Activated T-cell treated with anti-CD3 and anti-CD28 coated beads for 4 hours (primary cell): ENCODE measurements at places on chromosomes 3 and 15.

DNA sequence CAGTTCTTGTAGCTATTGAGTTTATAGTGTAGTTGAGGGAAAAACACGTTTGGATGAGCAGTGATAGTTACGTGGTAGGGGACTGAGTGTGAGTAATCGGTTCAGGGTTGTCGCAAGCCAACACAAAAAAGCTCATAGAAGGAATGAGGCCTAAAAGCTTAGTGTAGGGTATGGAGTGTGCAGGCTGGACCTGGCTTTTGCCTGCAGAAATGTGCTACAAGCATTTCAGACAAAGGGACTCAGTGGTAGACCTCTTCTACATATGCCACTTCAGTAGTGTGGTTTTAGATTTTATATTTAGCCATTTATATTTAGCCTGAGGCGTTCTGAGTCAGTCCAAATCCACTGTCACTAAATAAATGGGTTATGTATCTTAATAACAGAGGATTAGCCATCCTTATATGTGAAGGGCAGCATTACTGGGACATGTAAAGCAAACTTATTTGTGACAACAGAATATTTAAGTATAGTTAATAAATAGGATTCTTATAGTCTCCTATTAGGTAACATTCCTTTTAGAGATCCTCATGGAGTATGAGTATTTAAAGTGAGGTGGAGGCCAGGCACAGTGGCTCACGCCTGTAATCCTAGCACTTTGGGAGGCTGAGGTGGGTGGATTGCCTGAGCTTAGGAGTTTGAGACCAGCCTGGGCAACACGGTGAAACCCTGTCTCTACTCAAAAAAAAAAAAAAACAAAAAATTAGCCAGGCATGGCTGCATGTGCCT, 21.8 kb downstream of the ATP2C1 start:
- no peak for DNase-seq

DNA sequence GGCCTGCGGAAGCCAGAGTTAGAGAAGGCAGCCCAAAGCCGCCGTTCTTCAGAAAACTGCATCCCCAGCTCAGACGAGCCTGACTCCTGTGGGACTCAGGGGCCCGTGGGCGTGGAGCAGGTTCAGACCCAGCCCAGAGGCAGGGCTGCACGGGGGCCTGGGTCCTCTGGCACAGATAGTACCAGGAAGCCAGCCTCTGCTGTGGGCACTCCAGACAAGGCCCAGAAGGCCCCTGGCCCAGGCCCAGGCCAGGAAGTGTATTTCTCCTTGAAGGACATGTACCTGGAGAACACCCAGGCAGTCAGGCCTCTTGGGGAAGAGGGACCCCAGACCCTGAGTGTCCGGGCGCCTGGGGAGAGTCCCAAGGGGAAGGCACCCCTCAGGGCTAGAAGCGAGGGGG, 23.1 kb downstream of the ALPK3 start:
- no peak for DNase-seq

DNA sequence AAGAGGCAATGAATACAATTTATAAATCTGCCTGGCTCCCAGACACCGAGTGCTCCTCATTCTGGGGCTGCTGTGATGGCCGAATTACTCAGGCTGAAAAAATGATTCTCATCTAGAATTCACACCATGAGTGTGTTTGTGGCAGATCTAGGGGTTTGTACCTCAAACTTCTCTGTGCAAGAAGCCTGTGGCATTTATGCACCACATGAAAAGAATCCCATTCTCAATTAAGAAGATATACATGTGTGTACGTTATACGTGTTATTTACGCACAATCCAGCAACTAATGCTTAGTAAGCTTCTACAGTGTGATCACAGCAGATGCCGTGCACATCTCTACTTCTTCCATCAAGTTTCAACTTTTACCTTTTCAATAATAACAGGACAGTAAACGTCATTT, 476.8 kb downstream of the SHQ1 start:
- no peak for DNase-seq

DNA sequence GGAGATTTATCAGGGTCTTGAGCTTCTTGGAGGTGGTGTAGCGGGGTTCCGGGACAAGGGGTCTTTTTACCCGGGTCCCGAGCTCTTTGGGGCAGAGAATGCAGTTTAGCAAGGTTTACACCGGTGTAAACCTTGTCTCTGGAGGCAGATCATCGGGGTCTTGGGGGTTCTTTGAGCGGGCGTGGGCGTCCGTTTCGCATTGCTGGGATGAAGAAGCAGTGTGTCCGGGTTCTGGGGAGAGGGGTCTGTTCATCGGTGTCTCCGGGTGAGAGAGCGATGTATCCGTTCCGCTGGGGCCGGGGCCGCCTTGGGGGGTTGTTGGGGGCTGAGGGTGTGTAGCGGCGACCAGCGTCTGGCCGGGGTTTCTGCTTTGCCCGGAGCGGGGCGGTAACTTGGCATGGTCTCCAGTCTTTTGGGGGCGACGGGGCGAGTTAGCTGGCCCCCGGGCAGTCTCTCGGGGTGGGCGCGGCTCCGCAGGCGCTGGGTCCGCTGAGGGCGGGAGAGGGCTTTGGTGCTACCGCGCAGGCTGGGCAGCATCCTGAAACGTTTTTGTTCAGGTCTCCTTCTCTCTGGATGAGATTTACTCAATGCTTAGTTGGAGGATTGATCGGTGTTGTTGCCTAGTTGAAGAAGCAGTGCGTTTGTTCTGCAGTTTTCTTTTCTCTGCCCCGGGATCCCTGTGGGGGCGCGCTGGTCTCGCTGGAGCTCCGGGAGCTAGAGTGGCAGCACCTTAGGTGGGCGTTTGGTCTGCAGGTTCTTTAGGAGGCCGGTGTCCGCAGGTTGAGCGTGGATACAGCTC, 843 bp downstream of the GLCE start:
- peak; percentile 1 for DNase-seq

GRCh38 chr3:144590854-144591253, 619.2 kb downstream of the DIPK2A start:
- no peak for DNase-seq

- DNase-seq: no peak
Observed at GRCh38 chr3:58609990-58610389, 32.8 kb upstream of the FAM107A start.

- no peak for DNase-seq
Observed at GRCh38 chr3:67415511-67415910, 238.9 kb downstream of the SUCLG2 start.

- DNase-seq: no peak
Observed at GRCh38 chr3:162629372-162629771, 1132.8 kb downstream of the OTOL1 start.

GRCh38 chr3:134357914-134358811, 16.1 kb downstream of the AMOTL2 start:
- DNase-seq: no peak

- no peak for DNase-seq
Observed at GRCh38 chr3:157051055-157051454, 108.9 kb downstream of the CCNL1 start.

DNA sequence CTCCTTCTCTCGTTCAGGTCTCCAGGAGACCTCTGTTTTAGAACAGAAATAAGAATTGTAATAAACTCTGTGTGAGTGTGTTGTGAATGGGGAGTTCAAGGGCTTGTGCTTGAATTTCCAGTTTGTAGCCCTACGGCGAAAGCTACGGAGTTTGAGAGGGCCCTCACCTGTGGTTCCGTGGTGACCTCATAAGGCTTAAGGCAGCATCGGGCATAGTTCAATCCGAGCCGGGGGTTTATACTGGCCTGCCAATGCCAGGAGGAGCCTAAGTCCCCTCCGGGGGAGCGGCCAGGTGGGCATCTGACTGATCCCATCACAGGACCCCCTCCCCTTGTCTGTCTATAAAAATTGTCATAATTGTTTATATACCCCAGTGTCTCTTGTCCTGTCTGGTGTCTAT, 43.7 kb downstream of the ZBTB11 start:
- no peak for DNase-seq

DNA sequence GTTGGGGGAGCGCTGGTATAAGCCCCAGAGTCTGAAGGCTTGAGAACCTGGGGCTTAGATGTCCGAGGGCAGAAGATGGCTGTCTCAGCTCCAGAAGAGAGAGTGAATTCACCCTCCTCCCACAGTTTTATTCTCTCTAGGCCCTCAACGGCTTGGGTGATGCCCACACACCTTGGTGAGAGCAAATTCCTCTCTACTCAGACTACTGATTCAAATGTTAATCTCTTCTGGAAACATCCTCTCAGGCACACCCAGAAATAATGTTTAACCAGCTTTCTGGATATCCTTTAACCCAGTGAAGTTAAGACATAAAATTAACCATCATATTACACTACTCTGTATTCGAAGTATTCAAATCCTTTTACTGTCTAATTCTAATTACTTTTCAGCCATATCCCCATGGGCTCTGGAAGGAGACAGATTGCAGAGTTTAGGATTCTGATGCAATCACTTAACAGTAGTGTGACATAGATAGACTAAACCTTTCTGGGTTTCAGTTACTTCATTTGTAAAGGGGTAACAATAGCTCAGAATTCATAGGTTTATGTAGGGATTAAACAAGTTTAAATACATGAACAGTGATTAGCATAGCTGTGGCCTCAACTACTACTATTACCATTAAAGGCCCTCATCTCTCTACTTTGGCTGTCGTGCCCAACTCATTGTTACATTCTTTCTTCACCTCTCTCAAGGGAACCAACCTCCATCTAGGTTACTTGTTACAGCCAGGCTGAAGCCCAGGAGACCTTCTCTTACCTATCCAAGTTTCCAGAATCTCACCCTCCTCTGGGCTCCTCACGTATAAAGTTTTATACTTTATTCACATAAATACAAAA, 25.7 kb upstream of the ANO10 start:
- DNase-seq: no peak

- DNase-seq: no peak
Observed at GRCh38 chr3:113249601-113250000, 38.2 kb downstream of the BOC start.

DNA sequence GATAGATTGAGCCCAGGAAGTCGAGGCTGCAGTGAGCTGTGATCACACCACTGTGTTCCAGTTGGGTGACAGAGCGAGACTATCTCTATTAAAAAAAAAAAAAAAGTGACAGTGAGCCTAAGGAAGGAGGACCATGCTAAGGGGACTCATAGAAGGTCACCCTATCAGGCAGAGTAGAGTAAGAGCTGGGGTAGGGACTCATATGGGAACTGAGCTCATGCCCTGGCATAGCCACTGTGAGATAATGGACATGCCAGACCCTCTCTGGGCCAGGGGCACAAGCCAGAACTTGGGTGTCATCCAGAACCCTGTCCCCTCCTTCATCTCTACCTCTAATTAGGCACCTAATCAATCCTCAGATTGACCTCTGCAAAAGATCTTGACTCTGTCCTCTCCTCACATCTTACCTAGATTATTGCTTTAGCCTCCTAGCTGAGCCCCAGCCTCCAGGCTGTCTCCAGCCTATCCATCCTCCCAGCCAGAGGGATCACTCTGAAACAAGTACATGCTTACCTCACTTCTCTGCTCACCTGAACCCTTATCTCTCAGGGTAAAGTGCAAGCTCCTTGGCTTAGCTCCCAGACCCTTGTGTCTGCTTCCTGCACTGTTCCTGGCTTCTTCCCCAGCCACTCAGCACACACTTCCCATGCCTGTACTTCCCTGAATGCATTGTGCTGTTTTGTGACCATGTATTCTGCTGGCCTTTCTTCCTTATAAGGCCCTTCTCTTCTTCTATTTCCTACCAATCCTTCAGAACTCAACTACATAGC, 76.4 kb downstream of the DAPK2 start:
- DNase-seq: no peak

GRCh38 chr3:52313188-52313773, 2.8 kb upstream of the DNAH1 start:
- no peak for DNase-seq

- DNase-seq: no peak
Observed at GRCh38 chr15:44035781-44036699, 159.0 kb downstream of the FRMD5 start.

DNA sequence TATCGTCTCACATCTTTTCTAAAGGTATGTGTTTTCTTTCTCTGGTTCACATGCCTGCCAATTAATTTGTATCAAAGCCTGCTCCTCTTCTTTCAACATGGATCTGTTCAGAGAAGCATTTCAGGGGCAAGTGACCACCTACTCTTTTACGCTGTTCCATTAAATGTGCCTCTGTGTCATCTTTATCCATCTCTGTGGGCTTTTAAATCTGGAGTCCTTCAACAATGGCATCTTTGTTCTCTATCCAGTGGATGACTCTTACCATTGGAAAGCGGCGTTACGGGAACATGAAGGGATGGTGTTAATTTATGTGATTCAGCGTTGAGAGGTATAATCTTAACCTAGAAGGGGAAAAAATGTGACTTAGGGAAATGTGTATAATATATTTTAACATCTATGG, 92.7 kb upstream of the CFAP20DC start:
- no peak for DNase-seq

- no peak for DNase-seq
Observed at GRCh38 chr3:62724503-62724902, 150.7 kb downstream of the CADPS start.

DNA sequence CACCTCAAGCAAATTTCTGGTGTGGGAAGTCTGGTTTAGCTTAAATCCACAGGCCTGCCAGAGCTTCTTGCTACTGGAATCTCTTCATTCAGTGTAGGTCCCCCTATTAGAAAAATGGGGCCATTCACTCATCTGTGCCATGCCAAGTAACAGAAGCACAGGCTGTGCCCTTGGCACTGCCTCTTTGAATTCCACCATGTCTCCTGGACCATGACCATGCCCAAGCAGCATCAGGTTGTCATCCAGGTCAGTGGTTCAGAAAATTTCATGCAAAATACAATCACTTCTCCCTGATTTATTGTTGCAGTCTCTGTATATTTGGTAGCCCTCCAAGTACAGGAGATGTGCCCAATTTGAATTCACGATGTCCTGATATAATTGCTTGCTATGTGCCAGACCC, 602.1 kb upstream of the ZNF385D start:
- no peak for DNase-seq

GRCh38 chr3:101900736-101901135, 51.4 kb downstream of the NFKBIZ start:
- no peak for DNase-seq

DNA sequence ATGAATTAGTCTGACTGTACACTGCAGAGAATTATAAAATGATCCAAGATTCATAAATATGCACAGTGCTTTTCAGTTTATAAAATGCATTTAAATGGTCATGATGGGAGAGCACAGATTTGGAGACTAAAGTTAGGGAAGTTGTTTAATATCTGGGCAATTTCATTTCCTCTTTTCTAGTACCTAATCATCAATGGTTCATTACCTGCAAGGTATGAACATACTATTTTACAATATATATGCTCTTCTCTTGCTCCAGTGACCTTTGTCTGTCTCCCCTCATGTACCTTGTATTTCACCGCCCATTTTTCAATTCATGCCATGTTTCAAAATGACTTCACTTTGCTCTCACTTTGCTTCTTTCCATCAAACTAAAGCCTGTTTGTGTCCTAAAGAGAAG, 114.5 kb downstream of the SUCNR1 start:
- DNase-seq: no peak

- no peak for DNase-seq
Observed at GRCh38 chr3:132925256-132925930, 112.8 kb upstream of the TMEM108 start.
